ENCODE measurements at places on chromosomes 4 and X.

DNA sequence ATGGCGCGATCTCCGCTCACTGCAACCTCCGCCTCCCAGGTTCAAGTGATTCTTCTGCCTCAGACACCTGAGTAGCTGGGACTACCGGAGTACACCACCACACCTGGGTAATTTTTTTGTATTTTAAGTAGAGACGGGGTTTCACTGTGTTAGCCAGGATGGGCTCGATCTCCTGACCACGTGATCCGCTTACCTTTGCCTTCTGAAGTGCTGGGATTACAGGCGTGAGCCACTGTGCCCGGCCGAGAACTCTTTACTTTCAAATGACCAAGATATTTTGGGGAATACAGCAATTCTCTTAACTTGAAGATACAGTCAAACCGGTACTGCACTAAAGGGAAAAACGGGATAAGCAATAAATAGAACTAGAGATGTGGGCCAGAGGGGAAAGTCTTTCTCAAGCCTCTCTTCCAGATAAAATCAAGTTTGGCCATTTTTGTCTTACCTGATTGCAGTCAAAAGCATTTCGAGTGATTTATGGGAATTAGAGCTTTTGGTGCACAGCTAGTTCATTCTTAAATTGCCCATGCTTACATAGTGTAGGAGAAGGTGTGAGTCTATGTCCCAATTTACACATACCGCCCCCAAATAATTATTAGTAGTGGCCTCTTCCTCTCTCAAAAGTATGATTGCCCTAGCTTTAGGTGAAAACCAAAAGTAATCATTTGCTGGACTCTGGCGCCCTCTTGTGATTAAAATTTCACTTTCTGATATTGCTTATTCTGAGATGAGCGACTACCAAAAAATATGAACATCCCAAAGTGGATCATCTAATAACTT is 53.2 kb upstream of the ABCG2 start:
- peak; percentile 28 for DNase-seq

GRCh38 chrX:3371163-3371562 is 24.7 kb upstream of the MXRA5 start:
- no peak for DNase-seq

DNA sequence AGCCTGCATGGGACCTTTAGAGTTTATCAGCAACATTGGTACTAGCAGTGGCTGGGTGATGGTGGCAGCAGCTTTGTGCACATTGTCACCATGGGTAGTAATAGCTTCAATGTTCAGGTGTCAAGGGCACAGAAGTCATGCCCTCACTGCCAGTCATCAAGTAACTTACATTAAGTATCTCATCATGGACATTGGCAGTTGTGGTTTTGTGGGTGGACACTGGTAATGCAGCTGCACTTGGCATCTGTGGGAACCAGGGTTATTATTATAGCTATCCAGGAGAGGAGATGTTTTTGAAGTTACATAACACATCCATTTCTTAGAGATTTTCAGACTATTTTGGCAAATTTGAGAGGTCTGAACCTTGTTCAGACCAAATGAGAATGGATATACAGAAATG is 243.2 kb upstream of the NOCT start:
- DNase-seq: no peak

DNA sequence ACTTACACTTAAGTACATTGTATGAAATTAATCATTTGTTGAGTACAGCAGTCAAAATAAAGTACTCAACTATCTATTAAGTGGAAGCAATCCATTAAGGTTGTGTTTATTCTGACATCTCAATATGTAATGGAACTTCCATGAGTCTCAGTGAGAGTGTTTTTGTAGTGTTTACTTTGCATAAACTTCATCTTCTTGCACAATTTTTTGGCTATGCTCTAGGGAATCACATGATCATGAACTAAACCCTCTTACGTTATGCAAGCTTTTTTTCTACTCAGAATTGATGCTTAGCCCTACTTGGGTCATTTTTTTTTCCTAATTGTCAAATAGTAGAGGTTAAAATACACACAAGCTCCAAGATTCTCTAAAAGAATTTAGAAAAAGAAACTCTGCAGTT is 21.1 kb upstream of the PIGA start:
- DNase-seq: no peak

DNA sequence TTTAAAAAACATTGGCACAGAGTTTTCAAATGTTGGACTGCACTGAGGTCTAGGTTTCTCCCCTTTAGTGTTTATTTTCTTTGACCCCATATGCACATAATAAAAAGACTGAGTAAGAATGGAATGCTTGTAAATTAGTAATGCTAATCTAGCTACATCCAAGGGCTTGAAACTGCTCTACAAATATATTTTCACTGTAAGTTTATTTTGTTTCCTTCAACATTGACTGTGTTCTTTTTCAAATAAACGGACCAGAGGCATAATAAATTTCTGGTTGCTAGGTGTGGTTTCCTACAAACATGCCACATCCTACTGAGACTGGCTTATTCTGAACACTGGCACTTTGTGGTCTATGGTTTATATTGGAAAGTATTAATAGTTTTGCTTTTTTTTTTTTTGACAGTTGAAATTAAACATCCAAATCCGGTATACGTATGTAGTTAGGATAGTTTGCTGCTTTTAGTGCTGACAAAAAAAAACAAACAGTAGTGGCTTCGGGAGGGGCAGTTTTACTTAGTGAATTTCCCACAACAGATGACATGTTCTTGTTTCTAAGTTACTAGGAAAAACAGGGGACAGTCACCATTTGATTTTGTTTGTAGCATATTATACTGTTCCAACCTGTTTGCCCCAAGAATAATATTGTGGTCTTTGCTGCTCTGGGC is 13.2 kb downstream of the CA5B start:
- DNase-seq: peak; percentile 50

DNA sequence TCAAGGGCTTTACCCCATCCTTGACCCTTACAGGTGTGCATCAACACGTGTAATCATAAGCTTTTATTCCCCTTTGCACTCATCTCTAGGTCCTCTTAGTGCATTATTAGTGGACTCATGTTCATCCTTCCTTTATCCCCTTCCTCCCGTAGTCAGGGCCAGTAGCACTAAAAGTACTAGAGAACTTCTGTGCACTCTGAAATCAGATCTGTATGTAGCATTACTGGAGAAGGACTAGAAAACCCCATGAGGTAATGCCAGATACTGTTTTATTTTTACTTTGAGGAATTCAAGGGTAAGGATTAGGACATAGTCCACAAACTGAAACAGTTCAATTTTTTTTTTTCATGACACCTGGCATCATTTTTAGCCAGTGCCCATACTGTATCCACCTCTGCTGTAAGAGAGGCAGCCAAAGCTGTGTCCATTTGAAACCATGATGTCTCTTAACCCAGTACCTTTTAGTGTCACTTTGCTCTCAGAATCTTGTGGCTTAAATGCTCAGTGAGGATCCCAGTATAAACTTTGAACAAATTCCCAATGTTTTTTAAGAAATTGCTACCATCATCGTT is 134.7 kb downstream of the FNIP2 start:
- DNase-seq: no peak

- DNase-seq: no peak
Measured at GRCh38 chr4:55066018-55066417, 59.4 kb downstream of the KDR start.

DNA sequence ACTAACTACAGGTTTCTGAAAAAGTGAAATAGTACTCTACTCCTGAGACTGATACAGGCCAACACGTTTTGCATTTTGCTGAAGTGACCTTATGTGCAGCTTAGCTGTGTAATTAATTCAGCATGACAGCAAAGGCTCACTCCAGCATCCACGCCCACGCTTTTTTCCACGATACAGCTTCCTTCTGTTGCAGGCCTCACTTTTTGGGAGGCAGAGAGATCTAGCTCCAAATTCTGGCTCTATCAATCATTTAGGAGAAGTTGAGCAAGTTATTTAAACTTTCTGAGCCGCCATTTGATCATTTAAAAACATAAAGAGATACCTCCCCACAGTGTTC is 160.3 kb downstream of the AFAP1 start:
- peak; percentile 47 for DNase-seq

DNA sequence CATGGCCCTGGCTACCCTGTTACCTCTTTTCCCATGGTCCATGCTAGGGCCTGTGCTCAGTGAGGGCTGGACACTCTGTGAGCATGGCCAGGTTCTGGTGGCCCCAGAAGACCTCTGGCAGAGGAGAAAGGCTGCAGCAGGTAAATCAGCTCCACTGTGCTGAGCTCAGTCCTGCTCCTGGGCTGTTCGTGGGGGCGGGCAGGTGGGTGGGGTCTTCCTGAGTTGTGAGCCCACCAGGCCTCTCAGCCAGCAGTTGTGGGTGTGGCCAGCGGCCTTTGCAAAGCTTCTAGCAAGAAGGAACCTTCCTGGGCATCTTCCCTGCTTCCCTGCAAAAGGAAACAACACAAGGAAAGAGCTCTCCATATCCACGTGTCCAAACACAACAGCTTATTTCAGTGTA is 85.3 kb upstream of the STX18 start:
- no peak for DNase-seq

- no peak for DNase-seq
Measured at GRCh38 chrX:96824166-96824565, 59.5 kb upstream of the RPA4 start.

- DNase-seq: no peak
Measured at GRCh38 chr4:144649646-144650045, 3.7 kb downstream of the HHIP start.

DNA sequence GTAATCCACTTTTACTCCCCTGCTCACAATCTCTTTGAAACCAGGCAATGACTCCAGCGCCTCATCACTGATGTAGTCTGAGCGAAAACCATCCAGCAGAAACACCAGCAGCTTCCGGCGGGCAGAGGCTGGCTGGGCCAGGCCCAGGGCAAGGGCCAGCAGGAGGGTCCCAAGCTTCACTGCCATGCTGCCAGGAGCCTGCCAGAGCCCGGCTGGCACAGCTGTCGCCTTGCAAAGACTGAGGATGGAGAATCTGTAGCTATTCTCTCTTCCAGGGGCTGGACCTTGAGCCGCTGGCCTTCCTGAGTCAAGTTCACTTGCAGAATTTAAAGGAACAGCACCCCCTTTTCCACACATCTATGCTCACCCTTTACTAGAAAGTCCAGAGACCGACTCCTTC is at the start of gene ENPP6:
TSS of gene ENPP6 (minus strand) at position 240 of the 400 bp plus-strand sequence. CDS start at position 186, 54 bp downstream.
- DNase-seq: no peak

- DNase-seq: peak; percentile 54
Measured at GRCh38 chrX:153723351-153724251, 586 bp downstream of the BCAP31 start.

- no peak for DNase-seq
Measured at GRCh38 chrX:9875801-9876200, 89.6 kb downstream of the SHROOM2 start.

DNA sequence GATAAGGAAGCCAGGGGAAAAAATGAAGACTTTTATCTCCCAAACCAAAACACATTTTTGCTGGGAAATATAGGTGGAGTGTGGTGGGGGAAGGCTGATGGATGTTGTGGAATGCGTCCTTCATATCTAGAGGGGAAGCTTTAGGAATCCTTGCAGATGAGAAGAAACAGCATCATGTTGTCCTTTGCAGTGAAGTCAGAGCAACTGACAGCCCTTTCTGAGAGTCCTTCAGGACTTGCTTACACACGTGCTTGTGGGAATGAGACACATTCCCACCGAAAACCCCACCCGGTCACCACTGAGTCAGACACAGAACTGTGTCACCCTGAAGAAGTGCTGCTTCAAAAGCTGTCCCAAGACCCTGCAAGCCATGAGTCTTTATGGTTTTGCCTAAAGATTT is 81.5 kb downstream of the SHROOM2 start:
- no peak for DNase-seq

DNA sequence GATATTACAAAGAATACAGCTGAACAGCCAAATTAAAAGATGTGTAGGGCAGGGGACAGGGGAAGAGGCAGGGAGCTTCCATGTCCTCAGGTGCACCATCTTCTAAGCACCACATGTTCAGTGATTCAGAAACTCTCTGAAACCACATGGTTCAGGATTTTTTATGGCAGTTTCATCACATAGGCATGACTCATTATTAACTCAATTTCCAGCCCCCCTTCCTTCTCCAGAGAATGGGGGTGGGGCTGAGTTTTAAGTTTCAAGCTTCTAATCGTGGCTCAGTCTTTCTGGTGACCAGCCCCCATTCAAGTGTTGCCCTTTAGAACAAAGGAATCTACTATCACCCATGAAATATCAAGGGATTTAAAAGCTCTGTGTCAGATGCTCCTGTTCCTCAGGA is 317.8 kb upstream of the GALNT7 start:
- peak; percentile 12 for DNase-seq

- no peak for DNase-seq
Measured at GRCh38 chrX:120286733-120287512, 24.3 kb downstream of the TMEM255A start.

DNA sequence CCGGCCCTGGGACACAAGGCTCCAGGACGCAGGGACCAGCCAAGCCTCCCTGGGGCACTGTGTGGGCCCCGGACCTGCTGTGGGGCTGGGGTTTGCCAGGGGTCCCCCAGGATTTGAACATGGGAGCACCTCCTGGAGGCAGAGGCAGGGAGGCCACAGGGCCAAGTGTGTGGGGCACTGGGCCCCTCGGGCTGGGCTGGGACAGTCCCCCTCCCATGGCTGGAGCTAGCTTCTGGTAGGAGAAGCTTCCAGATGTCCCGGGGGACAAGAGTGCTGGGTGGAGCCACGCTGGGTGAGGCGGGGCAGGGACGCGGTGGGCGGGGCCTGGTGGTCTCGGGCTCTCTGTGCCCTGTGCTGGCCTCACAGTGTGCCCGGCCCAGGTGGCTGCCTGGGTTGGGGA is 18.6 kb downstream of the FGFRL1 start:
- no peak for DNase-seq

- DNase-seq: no peak
Measured at GRCh38 chr4:121098266-121098665, 25.9 kb upstream of the NDNF start.

DNA sequence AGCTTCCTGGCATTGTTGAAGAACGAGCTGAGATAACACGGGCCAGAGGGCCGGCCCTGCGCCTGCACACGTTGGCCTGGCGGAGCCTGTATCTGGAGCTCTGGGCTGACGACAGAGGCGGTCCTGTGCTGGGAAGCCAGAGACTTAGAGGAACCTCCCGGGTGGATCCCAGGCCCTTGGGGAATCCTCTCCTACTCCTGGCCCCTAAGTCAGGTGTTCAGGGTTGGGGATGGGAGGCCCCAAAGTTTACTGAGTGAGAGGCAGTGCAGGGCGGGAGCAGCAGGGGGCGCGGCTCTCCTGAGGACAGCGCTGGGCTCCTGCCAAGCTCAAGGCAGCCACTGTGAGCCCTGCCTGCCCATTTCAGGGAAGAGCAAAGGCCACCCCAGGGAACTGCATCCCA is 2.5 kb upstream of the HTRA3 start:
- peak; percentile 84 for DNase-seq

- DNase-seq: no peak
Measured at GRCh38 chrX:112839856-112840255, 775 bp downstream of the AMOT start.

GRCh38 chr4:24867766-24868296 is 45.0 kb downstream of the CCDC149 start:
- DNase-seq: no peak

GRCh38 chr4:37715889-37716402 is 29.8 kb upstream of the RELL1 start:
- no peak for DNase-seq

GRCh38 chrX:74133156-74133796 is 170.7 kb upstream of the ZCCHC13 start:
- peak; percentile 73 for DNase-seq

Measured in AG08396 (cell line).